Substantia nigra (tissue), 51 donors: ENCODE measurements at places on chromosomes 4 and X.

GRCh38 chr4:127469542-127469941, 163.2 kb upstream of the INTU start:
- no peak for DNase-seq

DNA sequence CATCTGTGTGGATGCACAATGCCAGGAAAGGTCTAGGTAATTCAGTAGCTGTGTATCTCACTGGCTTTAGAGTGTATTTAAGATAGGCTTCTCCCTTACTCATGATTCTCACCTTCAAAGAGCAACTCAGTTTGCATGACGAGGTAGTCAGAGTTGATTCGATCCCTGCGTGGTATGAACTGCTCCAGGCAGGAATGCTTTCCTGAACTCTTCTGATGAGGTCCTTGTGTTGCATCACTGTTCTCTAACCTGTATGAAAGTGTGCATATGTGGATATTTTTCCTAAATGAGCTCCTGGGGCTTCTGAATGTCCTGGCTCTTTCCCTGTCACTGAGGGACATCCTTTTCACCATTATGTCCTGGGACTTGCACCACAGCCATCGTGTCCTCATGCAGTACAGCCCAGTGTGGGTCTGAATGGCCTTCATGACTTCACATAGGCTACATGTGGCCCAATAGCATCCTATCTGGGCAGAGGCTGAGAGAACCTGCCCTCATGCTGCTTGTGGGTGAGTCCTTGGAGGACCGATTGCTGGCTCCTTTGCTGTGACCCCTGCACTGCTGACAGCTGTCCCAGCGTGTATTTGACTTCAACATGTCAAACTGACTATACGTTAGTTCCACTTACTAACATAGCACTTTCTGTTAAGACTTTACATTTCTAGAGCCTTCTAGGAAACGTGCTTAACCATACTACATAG, 65.3 kb upstream of the WDR1 start:
- no peak for DNase-seq

GRCh38 chrX:83759872-83760271, 101.1 kb upstream of the CYLC1 start:
- no peak for DNase-seq

DNA sequence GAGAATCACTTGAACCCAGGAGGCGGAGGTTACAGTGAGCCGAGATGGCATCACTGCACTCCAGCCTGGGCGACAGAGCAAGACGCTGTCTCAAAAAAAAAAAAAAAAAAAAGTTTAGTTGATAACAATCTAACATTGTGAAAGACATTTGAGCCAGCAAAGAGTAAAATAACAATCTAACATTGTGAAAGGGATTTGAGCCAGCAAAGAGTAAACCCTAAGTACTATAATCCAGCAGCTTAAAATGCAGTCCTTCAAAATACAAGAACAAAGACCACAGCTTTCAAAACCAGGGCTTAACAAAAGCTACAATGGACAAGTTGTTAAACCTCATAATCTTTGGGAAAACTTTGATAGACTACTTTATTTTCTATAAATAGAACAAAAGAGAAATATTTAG, 16.9 kb downstream of the MFAP3L start:
- no peak for DNase-seq

DNA sequence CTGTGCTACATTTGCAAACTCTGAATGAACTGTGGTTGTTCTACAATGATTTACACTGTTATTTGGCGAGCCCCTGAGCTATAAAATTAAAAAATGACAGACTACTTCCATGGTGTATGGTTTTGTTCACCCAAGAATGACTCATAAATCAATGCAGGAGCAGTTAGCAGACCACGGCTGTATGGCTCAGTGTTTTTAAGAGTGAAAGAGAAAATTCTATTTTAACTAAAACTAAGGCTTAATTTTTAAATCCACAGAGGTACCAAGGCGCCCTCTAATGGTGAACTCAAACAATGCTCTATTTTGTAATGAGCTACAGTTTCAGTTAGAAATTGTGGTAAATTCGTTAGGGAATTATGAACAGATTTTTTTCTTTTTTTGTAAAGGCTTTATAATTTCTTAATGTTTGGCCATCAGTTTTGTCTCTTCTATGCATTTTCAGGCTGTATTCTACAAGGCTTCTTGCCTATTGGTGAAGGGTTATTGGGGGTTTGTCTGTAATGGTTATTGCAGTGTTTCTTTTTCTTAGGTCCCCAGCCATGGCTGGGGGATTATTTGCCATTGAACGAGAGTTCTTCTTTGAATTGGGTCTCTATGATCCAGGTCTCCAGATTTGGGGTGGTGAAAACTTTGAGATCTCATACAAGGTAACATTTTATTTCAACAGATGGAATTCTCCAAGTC, 32.5 kb downstream of the HMGB2 start:
- DNase-seq: no peak

- DNase-seq: no peak
These were observed 118.8 kb upstream of the CBR4 start for GRCh38 chr4:169128902-169129301.

- DNase-seq: no peak
These were observed 2.0 kb upstream of the SH3BP2 start for GRCh38 chr4:2790583-2791517.

GRCh38 chrX:124125471-124125870, 164.0 kb downstream of the STAG2 start:
- DNase-seq: no peak

DNA sequence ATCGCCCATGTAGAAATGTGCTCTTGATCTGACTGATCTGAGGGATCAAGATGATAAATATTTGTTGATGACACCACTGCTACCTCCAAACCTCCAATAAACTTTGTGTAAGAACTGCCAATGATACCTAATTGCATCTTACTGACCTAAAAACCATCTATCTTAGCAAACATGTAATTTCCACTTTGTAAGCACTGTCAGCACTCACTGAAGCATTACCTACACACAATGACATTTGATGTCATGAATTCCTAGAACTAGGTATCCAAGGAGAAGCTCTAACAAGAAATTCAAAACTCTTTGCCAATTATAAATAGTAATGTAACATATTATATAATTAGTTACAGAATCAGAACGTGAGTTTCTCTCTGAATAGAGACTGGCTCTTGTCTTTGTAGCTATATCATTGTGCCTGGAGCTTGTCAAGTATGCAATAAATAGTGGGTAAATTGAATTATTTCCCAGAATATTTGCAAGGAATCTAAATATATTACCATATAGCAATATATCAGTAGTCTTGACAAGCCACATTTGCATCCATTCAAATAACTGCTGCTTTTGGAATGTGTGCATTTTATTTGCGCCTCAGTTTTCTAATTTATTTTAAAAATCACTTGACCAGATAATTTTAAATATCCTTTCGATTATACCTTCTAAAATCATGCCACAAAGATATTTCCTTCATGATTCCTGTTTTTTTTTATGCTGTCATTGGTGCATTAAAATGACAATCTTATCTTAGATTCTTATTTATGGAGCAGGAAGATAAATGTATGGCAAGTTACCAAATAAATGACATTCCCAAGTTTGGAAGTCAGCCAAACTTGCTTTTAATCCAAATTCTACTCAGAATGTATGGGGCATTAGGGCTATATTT, 232.3 kb upstream of the NEIL3 start:
- no peak for DNase-seq
